NCI-H1930 (cell line): ENCODE measurements at places on chromosomes 7 and 10.

DNA sequence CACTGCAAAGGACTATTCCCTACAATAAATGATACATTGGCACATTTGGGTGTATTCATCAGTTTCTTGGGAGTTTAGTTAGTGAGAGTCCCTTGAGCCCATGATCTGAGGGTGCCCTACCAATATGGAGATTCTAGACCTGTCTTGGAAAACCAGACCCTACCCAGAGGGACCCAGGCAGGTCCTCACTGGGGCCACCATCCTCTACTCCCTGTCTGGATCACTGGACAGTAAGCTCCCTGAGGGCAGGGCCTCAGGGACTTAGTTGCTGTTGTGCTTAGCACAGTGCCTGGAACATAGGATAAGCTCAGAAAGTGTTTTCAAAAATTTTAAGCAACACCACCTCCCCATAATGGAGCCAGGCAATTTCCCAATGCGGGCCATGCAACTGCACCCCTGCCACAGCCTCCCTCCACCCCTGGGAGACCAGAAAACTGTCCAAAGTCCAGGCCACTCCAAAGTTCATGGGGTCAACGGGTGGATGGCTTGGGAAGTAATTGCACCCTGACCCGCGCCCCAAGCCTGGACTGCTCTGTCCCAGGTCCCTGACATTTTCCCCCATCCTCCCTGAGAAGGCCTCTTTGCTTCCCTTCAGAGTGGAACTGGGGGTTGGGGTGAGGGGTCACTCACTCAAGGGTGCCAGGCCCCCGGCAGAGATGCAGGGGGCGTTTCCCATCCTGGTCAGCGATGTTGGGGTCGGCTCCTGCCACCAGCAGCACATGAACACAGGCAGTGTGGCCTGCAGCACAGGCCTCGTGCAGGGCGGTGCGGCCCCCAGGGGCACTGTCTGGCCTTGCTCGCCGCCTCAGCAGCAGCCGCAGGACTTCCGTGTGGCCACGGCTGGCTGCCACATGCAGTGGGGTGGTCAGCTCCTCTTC, 1.0 kb downstream of the ASB10 start:
- DNase-seq, result no peak

- no peak for DNase-seq
Observed at GRCh38 chr7:27046854-27047549, 48.8 kb downstream of the HOXA1 start.

GRCh38 chr10:4061441-4061951, 276.5 kb upstream of the KLF6 start:
- DNase-seq, result no peak

- no peak for DNase-seq
Observed at GRCh38 chr7:105269397-105269796, 119.3 kb downstream of the SRPK2 start.

GRCh38 chr7:75756206-75756990, 15.6 kb downstream of the CCL26 start:
- DNase-seq, result no peak

GRCh38 chr10:122643931-122644534, 55.6 kb downstream of the C10orf120 start:
- DNase-seq, result no peak

DNA sequence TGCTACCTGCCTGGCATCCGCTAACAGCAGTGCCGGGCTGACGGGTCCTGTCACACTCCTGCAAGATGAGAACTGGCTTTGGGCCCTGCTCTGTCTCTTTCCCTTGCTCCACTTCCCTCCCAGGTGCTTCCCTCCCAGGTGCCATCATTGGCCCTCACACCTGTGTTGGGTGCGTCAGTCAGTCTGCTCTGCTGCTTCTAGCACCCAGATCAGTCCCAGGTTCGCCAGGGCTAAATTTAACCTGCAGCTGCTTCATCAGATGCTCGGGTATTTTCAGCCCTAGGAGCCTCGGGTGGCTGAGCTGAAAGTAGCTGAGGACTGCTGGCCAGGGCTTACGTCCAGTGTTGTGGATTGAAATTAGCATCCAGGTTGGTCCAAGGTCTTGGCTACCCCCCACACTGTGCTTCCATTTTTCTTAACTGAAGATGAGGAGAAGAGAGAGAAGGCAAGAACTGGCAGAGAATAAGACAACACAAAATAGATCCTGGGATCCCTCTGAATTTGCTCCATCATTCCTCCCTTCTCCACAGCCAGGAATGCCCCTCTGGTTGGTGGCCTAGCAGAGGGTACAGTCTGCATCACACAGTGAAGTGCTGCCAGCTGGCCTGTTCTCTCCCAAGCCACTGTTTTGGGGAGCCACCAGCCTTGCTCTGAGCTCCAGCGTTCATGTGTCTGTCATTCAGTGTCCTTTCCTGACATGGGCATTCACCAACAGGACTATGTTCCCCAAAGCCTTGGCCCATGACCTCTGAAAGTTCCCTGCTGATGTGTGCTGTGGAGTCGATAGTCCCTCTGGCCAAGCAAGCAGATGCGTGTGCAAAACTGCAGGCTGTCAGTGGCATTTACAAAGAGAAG, 65.9 kb upstream of the SYPL1 start:
- no peak for DNase-seq

- no peak for DNase-seq
Observed at GRCh38 chr7:85095366-85095765, 91.5 kb downstream of the SEMA3D start.

GRCh38 chr10:113930482-113931057, 76.1 kb downstream of the NHLRC2 start:
- DNase-seq, result no peak
